ENCODE measurements at places on chromosomes 6 and 20.

DNA sequence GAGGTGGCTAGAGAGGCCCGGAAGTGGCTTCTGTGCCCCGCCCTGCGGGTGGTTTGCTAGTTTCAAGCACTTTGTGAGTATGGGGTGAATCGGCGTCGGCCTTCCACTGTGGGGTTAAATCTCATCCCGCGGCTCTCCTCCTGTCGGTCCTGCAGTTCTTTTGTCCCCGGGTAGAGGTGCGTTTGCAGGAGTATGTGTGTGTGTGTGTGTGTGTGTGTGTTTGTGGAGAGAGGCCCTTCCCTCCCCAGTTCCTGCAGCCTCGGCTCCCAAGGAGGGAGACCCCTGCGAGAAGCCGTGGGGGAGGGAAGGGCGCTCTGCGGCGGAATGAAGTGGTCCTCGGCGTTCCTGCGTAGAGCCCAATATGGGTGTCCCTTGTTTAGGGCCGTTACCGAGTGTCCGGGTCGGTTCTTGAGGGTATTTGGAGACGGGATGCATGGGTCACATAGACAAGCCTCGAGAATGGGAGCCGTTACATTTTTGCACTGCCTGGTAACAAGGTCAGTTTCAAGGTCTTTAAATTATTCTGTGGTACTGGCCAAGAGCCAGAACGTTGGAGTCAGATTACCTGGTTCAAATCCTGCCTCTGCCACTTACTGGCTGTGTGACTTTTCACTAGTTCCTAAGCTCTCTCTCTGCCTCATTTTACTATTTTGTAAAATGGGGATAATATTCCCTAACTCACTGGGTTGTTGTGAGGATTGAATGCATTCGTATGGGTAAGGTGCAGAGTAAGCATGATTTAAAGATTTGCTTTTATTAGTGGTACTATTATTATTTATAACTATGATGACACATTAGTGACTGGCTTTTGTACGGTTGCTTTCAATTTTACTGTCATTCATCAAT, at the start of gene ZKSCAN3:
Gene ZKSCAN3 (plus strand): TSS at position 56 of the 846 bp plus-strand sequence. CDS start 9,640 bp downstream, outside the sequence.
- peak; percentile 68 for DNase-seq

- no peak for DNase-seq
Measured at GRCh38 chr20:32988008-32988407, 16.2 kb downstream of the SUN5 start.

DNA sequence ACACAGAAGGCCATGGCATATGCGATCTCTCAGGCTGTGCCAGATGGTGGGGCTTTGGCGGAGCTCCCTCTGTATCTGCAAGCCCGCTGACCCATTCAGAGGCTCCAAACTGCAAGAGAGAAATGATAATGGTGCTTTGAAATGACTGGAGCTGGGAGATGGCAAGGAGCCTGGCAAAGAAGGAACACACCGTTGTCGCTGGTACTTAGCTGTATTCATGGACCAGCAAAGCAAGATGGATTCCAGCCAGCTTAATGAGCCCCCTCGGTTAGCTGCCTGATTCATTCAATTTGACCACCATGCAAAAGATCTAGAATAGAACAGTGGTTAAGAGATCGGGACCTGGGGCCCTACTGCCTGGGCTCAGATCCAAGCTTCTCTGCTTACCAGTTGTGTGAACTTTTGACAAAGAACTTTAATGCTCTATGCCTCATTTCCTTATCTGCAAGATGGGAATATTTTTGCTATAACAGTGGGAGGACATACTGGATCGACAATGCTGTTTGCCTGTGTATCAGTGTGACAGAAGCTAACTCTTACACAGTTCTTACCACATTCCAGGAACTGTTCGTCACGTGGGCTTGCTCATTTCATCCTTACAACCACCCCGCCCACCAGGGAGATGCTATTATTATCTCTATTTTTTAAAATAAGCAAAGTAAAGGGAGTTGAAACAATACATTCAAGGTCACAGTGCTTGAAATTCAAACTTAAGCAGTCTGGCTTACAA, 317.8 kb upstream of the SULF2 start:
- DNase-seq, result no peak

- peak; percentile 75 for DNase-seq
Measured at GRCh38 chr6:26311385-26312095, 53.5 kb upstream of the BTN3A2 start.

DNA sequence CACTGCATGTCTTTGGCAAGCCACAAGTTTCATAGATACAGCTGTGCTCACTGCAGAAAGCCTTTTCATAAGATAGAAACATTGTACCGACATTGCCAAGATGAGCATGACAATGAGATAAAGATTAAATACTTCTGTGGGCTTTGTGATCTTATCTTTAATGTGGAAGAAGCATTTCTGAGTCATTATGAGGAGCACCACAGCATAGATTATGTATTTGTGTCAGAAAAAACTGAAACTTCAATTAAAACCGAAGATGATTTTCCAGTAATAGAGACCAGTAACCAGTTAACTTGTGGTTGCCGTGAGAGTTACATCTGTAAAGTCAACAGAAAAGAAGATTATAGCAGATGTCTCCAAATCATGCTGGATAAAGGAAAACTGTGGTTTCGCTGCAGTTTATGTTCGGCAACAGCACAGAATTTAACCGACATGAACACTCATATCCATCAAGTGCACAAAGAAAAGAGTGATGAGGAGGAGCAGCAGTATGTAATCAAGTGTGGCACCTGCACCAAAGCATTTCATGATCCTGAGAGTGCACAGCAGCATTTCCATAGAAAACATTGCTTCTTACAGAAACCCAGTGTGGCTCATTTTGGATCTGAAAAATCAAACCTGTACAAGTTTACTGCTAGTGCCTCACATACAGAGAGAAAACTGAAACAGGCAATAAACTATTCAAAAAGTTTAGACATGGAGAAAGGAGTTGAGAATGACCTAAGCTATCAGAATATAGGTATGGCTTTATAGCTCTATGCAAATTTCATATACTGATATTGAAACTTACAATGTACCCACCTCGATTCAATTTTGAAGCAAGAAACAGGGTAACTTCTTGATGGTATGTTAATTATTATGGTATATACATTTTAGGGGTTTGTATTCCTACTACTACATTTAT, 23.9 kb upstream of the BAG2 start:
- DNase-seq, result no peak

GRCh38 chr20:4445784-4446183, 275.9 kb upstream of the PRND start:
- no peak for DNase-seq

DNA sequence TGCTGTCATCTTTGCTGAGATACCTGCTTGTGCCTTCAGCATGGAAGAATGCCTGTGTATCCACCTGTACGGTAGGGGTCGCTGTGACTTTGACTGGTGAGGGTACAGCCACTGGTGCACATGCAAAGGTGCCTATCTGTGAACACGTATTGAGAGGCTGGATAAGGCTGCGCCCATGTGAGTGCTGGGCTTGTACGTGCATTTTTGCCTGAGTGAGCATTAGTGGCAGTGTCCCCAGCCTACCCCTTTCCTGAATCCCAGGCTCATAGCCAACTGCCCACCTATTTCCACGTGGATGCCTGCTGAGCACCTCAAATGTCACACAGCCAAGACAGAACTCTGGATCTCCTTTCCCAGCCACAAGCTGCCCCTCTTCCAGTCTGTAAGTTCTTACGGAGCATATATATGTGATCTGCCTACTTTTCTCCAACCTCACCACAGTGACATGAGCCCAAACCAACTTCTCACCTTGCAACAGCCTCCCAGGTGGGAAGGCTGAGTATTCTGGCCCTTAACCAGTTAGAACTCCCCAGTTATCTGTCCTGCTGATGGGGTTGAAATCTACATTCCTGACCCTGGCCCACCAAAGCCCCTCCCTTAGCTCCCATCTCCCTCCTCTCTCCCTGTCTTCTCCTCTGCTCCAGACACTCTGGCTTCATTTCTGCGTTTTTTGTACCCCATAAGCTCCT, 1.1 kb upstream of the SLC2A10 start:
- peak; percentile 18 for DNase-seq

- no peak for DNase-seq
Measured at GRCh38 chr6:48881551-48881950, 581.5 kb downstream of the MMUT start.

DNA sequence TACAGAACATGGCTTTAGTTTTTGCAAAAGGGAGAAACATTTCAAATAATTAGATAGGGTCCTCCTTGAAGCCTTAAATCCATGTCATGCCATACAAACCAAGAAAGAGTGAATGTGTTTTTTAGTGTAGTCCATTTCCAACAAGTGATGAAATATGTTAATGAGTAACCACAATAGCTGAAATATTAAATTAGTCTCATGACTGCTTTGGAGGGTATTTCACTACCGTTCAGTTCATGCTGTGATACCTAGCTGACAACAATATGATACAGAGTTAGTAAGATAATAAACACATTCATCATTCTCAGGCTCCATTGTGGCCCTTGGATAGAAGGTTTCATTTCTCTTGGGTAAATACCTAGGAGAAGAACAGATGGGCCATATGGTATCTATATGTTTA, 5.8 kb upstream of the ID4 start:
- DNase-seq, result no peak

DNA sequence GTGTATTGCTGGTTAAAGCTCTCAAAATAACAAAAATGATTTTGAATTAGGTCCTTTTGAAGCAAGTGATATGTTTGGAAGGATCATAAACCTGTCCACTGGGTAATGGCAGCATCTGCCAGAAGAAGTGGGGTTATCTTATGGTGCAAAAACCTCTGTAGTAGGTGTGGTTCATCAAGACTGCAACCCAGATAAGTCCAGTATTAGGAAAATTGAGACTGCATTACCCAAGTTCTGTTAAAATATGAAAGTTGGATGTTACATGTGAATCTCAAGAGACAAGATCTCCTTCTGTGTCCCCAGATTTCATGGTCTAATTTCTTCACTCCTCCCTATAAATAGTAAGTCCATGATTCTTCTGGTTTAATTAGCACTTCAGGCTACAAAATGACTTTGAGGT, 59.4 kb downstream of the RPRD1B start:
- no peak for DNase-seq

- no peak for DNase-seq
Measured at GRCh38 chr6:15380351-15380750, 134.5 kb downstream of the JARID2 start.

DNA sequence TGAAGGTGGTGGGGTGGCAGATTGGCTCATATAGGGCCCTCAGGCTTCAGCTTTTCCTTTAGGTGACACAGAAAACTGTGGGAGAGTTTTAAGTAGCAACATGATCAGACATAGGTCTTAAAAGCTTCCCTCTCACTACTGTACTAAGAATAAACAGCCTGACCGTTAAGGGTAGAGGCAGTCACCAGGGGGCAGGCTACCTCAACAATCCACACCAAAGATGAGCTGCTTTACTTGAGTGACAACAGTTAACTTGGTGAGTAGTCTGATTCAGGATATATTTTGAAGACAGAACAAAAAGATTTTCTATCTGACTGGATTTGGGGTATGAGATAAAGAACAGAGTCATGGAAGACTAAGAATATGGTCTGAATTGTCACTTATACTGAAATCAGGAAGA, 193.1 kb upstream of the SHLD1 start:
- peak; percentile 22 for DNase-seq

- DNase-seq, result no peak
Measured at GRCh38 chr20:32805721-32806120, 14.0 kb upstream of the MAPRE1 start.

DNA sequence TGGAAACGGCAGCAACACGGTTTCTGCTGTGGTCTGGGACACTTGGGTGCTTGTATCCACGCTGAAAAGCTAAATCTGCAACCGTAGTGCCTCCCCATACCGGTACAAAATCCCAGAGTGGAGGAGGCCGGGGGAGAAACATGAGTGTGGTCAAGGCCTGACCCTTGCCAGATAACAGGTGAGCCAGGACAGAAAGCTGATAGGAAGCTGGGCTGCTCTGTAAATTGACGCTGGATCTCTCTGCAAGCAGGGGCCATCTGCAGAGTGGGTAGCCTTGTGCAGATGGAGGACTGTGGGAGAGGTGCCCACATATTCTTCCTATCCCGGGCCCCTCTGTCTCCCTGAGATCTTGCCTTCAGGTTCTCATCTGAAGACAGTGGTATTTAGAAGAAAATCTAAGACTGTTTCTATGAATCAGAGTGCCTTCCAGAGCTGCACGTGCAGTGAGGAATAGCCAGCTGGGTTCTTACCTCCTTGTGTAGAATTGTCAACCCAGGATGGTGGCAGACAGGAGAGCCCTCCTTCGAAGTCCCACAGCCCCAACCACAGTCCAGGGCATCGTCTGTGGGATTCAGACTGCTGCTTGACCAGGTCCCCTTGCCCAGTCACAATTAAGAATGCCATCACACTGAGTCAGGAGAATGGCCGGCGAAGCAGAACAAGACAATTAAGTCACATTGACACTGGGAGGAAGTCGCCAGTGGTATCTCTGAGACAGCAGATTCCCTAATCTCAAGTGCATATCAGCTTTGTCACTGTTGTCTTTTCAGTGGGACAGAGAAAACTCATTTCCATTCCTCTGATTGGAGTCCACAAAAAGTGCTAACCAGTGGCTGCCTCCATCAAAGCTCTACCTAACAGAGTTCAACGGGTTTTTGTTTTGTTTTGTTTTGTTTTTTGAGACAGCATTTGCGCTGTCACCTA, 100.0 kb upstream of the RIPOR2 start:
- DNase-seq, result no peak

- DNase-seq, result no peak
Measured at GRCh38 chr6:40611912-40612311, 24.7 kb upstream of the LRFN2 start.

DNA sequence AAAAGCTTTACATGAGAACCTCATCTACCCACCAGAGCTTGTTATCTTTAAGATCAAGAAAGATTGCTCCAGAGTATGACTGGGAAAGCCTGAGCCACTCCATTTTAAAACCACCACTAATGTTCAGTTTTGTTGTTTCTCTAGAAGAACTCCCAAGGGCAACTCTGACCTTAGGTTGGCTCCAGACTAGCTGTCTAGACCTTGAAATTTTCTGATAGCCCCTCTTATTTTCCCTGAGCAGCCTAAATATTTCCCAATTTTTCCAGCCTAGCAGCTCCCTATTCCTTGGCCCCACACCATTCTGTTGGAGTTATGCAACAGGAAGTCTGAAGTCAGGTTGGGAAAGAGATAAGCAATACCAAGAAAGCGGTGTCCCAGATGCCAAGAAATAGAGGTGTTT, 84.6 kb upstream of the TCF21 start:
- DNase-seq, result no peak

- DNase-seq, result no peak
Measured at GRCh38 chr20:25344634-25345033, 46.0 kb downstream of the ABHD12 start.

GRCh38 chr20:57707320-57707719, 2.5 kb downstream of the PMEPA1 start:
- no peak for DNase-seq

GRCh38 chr6:165986311-165986913, 181.2 kb downstream of the TBXT start:
- DNase-seq, result no peak

GRCh38 chr6:15349379-15349778, 103.5 kb downstream of the JARID2 start:
- no peak for DNase-seq

- no peak for DNase-seq
Measured at GRCh38 chr20:61434341-61434781, 182.3 kb downstream of the CDH4 start.

DNA sequence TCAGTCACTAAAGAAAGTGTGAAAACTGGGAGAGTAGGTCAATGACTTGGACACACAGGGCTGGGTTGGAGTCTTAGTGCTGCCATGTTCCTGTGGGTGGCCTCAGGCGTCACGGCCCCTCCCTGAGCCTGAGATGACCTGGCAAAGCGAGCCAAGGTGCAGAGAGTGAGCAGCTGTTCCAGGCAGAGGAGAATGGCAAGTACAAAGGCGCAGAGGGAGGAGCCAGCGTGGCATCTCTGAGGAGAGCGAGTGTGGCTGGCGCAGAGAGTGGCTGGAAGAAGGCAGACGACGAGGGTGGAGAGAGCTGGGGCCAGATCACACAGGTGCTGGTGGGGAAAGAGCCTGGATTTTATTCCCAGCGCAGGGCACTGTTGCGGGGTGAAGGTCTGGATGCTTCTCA, 20.6 kb upstream of the CHMP4B start:
- DNase-seq, result no peak

- no peak for DNase-seq
Measured at GRCh38 chr6:169806701-169807100, 55.3 kb downstream of the ERMARD start.

Measured in CD4-positive, CD25-positive, alpha-beta regulatory T cell (primary cell).